Stomach (tissue), 19 donors: ENCODE measurements at places on chromosomes 11 and 22. TPM values are rescaled to one million over a fixed set of nuclear protein-coding genes. Genes with fewer than 3 reads are reported as not detected.
A peak's percentile ranks its signal among the peaks of the same experiment; 100 is the strongest.

- H3K27ac ChIP-seq = peak overlapping the region; percentile 7
- peaks cover 22% of the 10 kb centered on the region for H3K36me3 ChIP-seq
- no peaks in the 10 kb centered on the region for H3K27me3 ChIP-seq
- peak; percentile 21 for DNase-seq
- H3K4me1 ChIP-seq = peaks cover 13% of the 10 kb centered on the region
Observed at GRCh38 chr11:76656571-76657081, 13.9 kb downstream of the LRRC32 start.

DNA sequence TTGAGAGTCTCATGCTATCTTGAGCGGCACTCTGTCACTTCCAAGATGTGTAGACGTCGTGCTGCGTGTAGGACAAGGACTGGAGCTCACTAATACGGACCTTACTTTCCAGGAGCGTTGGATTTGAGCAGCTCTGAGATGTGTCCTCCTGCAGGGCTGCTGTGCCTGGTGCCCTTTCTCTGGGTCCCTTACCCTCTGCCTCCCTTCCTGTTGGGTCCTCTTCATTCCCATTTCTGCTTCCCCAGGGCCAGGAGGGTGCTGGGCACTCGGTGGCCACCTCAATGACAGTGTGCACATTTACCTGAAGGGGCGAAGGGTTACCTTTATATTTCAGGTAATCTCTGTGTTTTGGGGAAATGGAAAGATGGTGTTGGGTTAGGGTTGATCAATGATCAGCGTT is 4.0 kb downstream of the PTDSS2 start:
- H3K4me1 ChIP-seq = peaks cover 34% of the 10 kb centered on the region
- H3K36me3 ChIP-seq = peaks cover 35% of the 10 kb centered on the region
- no peaks in the 10 kb centered on the region for H3K27me3 ChIP-seq
- DNase-seq = no peak
- no peak overlapping the region for H3K4me3 ChIP-seq

GRCh38 chr22:50326225-50326955 is 422 bp downstream of the DENND6B start:
- no peaks in the 10 kb centered on the region for H3K27me3 ChIP-seq
- no peak for DNase-seq
- peak overlapping the region; percentile 95 for H3K4me3 ChIP-seq
- peak overlapping the region; percentile 98 for H3K27ac ChIP-seq
- H3K36me3 ChIP-seq = no peaks in the 10 kb centered on the region

DNA sequence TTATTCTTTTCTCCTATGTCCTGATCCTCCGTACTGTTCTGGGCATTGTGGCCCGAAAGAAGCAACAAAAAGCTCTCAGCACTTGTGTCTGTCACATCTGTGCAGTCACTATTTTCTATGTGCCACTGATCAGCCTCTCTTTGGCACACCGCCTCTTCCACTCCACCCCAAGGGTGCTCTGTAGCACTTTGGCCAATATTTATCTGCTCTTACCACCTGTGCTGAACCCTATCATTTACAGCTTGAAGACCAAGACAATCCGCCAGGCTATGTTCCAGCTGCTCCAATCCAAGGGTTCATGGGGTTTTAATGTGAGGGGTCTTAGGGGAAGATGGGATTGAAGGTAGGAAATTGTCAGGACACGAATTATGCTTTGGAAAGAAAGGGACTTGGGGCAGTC is 843 bp downstream of the OR51T1 start:
- H3K27me3 ChIP-seq = no peaks in the 10 kb centered on the region
- no peaks in the 10 kb centered on the region for H3K36me3 ChIP-seq
- no peak for DNase-seq
- no peak overlapping the region for H3K27ac ChIP-seq
- no peak overlapping the region for H3K4me3 ChIP-seq

DNA sequence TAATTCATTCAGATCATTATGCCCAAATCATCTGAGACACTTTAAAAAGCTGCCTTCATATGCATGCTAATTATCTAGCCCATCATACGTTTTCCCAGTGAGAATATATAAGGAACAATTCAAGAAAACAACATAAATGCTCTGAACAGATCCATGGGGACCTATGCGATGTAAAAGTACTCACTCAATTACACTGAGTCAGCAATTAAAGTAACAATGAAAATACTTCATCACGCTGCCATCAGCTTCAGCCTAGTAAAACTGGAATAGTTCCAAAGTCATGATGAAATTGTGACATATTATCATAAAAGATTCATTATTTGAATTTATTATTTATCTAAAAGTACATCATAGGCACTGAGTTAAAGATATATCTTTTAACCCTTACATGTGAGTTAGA is 3.7 kb upstream of the OR8K5 start:
- no peaks in the 10 kb centered on the region for H3K36me3 ChIP-seq
- H3K4me1 ChIP-seq = no peaks in the 10 kb centered on the region

CHRM4 gene
- total RNA-seq = 2.8 TPM

MPZL2 gene
- 56.7 TPM for total RNA-seq

BET1L gene
- 36.5 TPM for total RNA-seq
